ENCODE measurements at places on chromosomes 4 and X. TPM values are rescaled to one million over a fixed set of nuclear protein-coding genes. Genes with fewer than 3 reads are reported as not detected.

FABP2 gene
- total RNA-seq = 0.47 TPM

UPF3B gene
- 14.0 TPM for total RNA-seq

CAPN6 gene
- not detected for total RNA-seq

LUZP4 gene
- not detected for total RNA-seq

FDCSP gene
- total RNA-seq = not detected

NFKB1 gene
- total RNA-seq = 101 TPM

LGI2 gene
- not detected for total RNA-seq

RNF150 gene
- not detected for total RNA-seq

SPP1 gene
- 8.7 TPM for total RNA-seq

PLAC8 gene
- 222 TPM for total RNA-seq

TRIM75 gene
- total RNA-seq = not detected

ARHGEF38 gene
- total RNA-seq = not detected

GYPA gene
- total RNA-seq = not detected

TRAPPC11 gene
- 40.8 TPM for total RNA-seq

PGRMC2 gene
- total RNA-seq = 41.2 TPM

GYPE gene
- total RNA-seq = 5.7 TPM

GAGE12J gene
- not detected for total RNA-seq

ADH4 gene
- not detected for total RNA-seq

BMX gene
- total RNA-seq = not detected
